AG09309 (cell line): ENCODE measurements at places on chromosomes 7 and 10.

- DNase-seq = no peak
These were observed 1.6 kb upstream of the ZC3HAV1 start for GRCh38 chr7:139111147-139111546.

DNA sequence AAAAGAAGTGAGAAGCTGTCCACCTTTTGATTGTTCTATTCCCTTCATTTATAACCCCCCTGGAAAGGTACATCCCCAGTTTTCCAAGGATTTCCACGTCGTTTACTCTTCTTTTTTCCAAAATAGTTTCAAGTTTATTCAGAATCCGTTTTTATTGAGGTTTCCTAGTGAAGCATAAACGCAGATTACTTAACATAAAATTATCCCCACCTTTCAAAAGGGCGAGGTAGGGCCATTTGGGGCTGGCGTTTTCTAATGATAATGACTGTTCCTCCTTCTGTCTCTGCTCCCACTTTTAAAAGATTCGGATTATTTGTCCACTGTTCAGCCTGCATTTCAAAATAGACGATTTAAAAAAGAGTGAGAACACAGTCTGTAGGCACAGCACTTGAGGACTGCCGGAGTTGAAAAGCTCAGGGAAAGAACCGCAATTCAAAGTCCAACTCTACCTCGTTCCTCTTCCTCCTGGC lies 165.2 kb upstream of the PPP1R3A start:
- no peak for DNase-seq

GRCh38 chr7:44281811-44282600 lies 43.4 kb downstream of the CAMK2B start:
- no peak for DNase-seq

DNA sequence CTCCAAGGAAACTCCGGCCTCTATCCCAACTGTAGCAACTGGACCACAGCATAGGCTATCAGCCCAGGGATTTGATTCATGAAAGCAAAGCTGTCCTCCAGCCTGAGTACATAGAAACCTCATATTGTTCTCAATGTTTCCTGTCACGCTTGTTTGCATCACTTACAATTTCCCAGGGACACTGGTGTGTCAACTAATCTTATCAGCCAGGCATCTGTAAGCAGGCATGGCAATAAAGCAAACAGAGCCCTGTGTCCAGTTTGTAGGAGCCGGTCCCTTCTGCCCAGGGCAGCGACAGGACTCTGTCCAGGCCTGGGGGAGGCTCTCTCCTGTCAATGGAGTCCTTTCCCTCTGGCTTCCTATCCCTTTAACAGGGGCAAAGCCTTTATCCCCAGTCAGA lies 23.0 kb upstream of the CDHR3 start:
- DNase-seq = no peak

DNA sequence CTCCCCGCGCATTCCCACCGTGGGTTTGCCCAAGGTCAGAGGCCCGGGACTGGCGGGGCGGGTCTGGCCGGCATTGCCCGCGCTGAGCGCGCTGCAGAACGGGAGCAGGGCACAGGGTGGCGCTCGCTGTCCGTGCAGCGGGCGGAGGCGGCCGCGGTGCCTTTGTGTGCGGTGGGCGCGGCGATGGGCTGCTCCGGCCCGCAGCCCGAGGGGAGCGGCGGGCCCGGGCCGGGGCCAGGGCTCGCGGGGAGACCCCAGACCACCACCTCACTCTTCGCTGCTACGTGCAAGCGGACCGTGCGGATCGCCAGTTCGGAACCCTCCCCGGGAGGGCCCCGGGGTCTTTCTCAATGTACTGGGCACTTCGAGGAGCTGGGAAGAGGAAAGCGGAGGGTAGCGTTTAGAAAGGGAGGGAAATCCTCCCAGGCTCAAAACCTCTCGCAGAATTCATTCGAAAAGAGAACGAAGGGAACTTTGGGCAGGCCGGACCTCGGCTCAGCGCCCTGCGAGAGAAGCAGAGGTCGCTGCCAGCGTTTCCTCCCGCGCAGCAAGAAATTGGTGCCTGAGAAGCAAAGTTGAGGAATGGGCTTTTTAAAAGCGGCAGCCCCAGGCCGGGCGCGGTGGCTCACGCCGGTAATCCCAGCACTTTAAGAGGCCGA lies 8.5 kb downstream of the SP8 start:
- DNase-seq = no peak

- DNase-seq = no peak
These were observed 123.6 kb downstream of the ADAM22 start for GRCh38 chr7:88057655-88058054.

DNA sequence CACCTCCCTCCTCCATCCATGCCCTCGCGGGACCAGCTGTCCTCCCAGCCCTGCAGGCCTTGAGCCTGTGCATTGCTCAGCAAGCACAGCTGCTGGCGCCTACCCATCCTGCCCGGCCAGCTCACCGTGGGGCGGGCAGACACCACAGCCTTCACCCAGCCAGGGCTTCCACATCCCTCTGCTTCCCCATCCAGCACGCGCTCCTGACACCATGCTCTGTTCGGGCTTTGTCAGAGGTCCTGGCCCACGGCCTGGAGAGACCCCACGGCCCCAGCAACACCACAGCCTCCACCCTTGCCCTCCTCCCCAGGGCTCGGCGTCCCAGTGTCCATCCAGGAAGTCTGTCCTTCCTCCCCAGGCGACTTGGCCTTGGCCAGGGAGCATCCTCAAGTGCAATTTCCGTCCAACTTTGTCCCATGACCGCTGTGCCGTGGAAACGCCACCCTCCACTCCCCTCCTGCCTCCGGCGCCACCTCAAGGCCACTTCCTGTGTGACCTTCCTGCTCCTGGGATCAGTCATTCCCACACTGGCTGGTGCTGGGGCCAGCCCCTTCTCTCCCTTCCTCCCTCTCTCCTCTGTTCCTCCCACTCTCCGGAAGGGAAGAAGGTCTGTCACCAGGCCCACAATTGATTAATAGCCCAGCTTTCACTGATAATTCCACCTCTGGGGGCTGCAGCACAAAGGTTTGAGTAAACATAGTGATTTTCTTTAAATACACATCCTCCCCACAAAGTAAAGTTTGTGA lies 71.5 kb upstream of the SMNDC1 start:
- DNase-seq = no peak

- DNase-seq = no peak
These were observed 174.2 kb downstream of the KMT2E start for GRCh38 chr7:105188201-105188600.

- no peak for DNase-seq
These were observed 13.1 kb downstream of the UMAD1 start for GRCh38 chr7:7653593-7654187.

DNA sequence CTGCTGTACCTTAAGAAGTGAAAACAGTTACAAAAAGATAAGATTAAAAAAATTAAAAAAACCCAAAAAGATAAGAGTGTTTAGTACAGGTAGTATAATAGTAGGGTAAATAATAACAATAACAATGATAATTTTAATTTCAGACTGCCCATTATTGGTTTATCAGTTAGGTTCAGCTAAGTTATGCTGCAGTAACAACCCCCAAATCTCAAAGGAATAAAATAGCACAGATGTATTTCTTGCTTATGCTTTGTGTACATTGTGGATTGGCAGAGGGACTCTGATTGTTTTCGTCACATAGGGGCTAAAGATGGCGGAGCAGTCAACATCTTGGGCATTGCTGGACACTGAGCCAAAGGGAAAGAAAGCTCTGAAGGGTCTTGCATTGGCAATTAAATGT lies 264.6 kb downstream of the LRMDA start:
- no peak for DNase-seq

- no peak for DNase-seq
These were observed 107.4 kb downstream of the SLIT1 start for GRCh38 chr10:97078261-97078937.

- DNase-seq = no peak
These were observed 191.2 kb upstream of the PHYHIPL start for GRCh38 chr10:58985216-58985615.

DNA sequence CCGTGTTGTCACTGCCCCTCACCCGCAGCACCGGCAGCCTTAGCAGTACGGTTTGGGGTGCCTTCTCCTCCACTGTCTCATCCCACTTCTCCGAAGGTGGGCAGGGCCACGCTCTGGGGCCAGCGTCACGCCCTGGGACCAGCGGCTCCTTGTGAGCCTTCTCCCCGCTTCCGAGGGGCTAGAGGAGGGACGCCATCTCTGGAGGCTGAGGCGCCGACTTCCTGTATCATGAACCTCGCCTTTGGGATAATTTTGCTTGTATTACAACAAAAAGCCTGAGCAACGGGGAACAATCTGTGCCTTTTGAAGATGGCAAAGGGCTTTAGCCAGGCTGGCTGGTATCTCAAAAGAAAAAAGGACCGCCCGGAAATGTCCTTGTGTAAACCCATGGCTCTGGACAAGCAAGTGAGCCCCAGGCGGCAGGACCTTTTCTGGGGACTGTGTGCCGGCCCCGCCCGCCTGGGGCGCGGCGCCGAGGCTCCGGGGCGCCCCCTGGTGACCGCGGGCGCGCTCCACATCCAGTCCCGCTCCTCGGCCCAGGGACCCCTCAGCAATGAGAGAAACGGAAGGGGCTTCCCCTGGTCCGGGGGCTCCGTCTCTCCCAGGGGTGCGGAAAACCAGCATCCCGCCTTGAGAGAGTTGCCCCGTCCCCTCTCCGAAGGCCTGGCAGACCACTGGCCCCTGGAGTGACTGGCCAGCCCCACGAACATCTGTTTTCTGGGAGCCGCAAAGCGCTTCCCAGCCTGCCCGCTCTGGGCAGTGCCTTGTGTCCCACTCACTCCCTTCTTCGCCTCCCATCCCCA lies 3.8 kb downstream of the DEPP1 start:
- DNase-seq = no peak

DNA sequence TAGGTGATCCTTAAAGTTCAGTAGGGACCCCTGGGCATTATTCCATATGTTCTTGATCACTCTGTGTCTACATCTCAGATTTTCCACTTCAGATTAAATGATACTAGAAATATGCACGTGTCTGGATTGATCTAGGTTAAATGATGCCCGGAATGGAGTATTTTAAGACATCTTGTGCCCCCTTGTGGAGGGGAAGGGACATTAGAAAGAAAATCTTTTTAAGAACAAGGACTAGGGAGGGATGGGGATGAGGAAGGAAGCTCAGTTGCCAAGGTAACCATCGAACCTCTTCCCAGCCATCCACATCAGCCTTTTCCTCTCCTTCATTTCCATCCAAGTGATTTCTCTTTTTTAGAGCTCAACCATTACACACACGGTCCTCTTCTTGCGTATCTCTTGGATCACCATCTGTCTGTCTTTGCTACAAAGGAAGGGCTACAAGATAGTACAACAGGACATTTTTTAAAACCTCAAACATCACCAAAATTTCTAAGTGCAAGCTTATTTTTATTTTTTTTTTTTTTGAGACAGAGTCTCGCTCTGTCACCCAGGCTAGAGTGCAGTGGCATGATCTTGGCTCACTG lies 40.5 kb downstream of the PRSS2 start:
- peak; percentile 7 for DNase-seq

GRCh38 chr10:411603-412002 lies 276.3 kb downstream of the ZMYND11 start:
- no peak for DNase-seq

GRCh38 chr10:133069033-133069525 lies 18.6 kb upstream of the ADGRA1 start:
- DNase-seq = no peak

GRCh38 chr10:102645741-102646609 lies 1.7 kb downstream of the TRIM8 start:
- DNase-seq = peak; percentile 90

GRCh38 chr10:49735848-49736563 lies 26.1 kb downstream of the OGDHL start:
- no peak for DNase-seq

DNA sequence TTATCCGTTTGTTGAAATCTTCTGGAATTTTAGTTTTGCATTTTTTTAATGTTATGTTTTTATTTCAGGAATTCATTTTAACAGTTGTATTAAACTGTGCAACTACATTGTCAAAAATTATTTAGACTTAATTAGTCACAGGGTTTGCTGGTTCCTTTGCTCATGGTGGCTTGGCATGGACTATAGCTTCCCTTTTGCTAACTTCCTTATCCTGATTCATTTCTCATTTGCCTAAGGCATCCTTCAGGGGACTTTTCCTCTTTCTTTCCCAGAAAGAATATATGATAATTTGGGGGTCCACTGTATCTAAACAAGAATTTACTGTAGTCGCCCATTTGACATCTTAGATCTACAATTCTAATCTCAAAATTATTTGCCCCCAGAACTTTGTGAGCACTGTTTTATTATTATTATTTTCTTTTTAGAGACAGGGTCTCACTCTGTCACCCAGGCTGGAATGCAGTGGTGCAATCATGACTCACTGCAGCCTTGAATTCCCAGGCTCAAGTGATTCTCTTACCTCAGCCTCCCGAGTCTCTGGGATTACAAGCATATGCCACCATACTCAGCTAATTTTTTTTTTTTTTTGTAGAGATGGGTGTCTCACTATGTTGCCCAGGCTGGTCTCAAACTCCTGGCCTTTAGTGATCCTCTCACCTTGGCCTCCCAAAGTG lies 13.9 kb downstream of the FIGNL1 start:
- DNase-seq = no peak

- DNase-seq = no peak
These were observed 414.7 kb upstream of the PCDH15 start for GRCh38 chr10:55215699-55216098.

GRCh38 chr7:2796358-2797352 lies 47.5 kb downstream of the GNA12 start:
- no peak for DNase-seq

DNA sequence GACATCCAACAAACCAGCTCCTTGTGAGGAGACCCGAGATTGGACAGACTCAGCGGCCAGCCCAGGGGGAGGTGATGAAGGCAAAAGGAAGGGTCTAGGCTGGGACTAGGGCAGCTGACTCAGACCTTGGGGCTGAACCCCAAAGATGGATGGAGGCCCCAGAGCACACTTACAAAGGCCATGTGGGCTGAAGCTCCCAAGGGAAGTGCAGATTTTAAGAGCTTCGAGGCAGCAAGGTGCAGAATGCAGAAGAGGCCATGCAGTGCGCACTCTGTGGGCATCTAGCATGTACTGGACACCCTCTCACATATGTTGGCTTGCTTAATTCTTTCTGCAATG lies 11.8 kb downstream of the WDFY4 start:
- no peak for DNase-seq

DNA sequence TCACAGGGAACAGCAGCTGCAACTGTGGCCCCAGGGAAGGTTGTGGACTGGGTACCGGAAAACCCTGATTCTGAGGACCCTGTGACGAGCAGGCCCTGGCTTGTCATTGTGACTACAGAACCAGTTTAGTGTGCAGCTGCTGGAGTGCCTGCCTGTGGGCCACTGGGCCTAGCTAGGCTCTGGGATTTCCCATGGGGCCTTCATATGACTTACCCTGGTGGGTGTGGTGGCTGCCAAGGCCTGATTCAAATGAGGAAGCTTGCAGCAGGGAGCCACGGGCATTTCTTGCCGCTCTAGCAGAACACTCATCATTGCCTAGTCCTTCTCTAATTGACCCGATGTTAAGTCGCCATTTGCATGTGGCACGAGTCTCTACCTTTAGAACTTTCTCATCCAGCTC lies 14.7 kb upstream of the CAMK2G start:
- peak; percentile 41 for DNase-seq
